ENCODE measurements at places on chromosomes 13 and 19.

GRCh38 chr19:3132971-3133792 is 2.7 kb upstream of the GNA15 start:
- DNase-seq = peak; percentile 85

GRCh38 chr13:107296804-107297203 is 728.9 kb upstream of the ARGLU1 start:
- DNase-seq = no peak

DNA sequence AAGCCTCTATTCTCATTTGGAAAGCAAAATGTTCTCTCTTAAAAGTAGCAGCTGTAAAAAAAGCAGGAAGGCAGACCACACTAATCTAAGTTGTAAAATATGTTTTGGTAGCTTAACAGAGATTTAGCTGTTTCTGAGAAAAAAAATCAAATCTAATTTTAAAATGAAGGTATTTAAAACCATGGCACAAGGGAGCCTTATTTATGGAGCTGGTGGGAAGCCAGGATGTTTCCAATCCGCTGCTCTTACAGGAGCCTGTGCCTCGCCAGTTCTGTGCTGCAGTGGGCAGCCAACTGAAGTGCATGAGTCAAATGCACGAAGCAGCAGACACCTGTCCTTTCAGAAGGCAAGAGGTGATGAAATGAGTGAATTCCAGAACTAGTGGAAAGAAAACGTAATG is 28.2 kb downstream of the GPC6 start:
- DNase-seq = no peak

- no peak for DNase-seq
Measured at GRCh38 chr19:15093001-15093400, 11.0 kb downstream of the OR1I1 start.

DNA sequence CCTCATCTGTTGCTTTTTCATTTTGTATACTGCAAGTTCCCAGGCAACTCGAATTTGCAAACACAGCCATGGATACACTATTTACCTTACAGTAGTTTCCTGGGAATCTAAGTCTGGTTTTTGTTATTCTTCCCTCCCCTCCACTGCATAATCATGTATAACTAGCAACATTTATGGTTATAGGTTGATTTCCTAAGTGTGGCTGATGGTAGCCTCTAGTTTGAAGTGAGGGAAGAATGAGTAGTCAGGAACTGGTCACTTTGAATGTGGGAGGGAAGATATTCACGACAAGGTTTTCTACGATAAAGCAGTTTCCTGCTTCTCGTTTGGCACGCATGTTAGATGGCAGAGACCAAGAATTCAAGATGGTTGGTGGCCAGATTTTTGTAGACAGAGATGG is at the start of gene KCNRG:
TSS of gene KCNRG (plus strand) at position 187 of the 400 bp plus-strand sequence. CDS start at position 237, 50 bp downstream.
- no peak for DNase-seq

- DNase-seq = no peak
Measured at GRCh38 chr13:108558489-108558888, 70.9 kb upstream of the MYO16 start.

- DNase-seq = no peak
Measured at GRCh38 chr19:53849237-53849676, 18.4 kb upstream of the MYADM start.

- DNase-seq = no peak
Measured at GRCh38 chr19:7267792-7268704, 26.2 kb downstream of the INSR start.

GRCh38 chr19:10687518-10688288 is 13.5 kb upstream of the QTRT1 start:
- DNase-seq = no peak

DNA sequence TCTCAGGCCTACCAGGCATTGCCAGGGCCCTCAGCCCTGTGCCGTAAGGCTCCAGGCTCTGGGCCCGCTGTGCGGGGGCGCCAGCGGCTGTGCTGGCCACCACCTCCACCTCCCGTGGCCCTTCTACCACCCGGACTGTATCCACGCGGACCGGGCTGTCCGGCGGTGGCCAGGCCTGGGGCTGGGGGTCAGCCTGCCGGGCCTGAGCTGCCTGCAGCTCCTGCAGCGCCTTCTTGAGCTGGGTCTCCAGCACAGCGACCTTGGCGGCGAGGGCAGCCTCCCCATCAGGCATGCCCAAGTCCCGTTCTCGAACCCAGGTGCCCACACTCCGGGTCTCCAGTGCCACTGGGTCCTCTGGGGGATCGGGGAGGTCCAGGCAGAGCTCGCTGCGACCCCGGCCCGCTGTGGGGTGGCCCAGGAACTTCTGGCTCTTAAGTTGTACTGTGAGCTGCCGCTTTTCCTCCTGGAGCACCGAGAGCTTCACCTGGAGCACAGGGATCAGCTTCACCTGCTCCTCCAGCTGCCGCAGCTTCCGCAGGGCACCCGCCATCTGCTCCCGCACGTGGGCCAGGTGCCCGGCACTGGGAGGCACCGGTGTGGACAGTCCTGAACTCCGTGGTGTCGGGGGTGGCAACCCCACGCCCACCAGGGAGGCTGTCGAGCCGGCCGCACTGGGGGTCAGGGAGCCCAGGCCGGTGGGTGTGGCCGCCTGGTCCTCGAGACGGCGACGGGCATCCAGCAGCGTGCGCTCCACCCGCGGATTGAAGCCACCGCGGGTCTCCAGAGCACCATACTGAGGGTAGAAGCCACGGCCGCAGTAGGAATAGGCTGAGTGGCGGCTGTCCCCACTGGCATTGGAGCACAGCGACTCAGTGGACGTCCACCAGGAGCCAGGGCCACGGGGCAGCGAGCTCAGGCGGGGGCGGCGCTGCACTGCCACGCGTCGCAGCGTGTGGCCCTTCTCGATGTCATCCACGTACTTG is 4.1 kb downstream of the KANK2 start:
- DNase-seq = no peak

- DNase-seq = peak; percentile 87
Measured at GRCh38 chr19:18091217-18091608, 4.5 kb upstream of the IL12RB1 start.

GRCh38 chr19:41189425-41190065 is 3.5 kb upstream of the CYP2S1 start:
- DNase-seq = no peak

DNA sequence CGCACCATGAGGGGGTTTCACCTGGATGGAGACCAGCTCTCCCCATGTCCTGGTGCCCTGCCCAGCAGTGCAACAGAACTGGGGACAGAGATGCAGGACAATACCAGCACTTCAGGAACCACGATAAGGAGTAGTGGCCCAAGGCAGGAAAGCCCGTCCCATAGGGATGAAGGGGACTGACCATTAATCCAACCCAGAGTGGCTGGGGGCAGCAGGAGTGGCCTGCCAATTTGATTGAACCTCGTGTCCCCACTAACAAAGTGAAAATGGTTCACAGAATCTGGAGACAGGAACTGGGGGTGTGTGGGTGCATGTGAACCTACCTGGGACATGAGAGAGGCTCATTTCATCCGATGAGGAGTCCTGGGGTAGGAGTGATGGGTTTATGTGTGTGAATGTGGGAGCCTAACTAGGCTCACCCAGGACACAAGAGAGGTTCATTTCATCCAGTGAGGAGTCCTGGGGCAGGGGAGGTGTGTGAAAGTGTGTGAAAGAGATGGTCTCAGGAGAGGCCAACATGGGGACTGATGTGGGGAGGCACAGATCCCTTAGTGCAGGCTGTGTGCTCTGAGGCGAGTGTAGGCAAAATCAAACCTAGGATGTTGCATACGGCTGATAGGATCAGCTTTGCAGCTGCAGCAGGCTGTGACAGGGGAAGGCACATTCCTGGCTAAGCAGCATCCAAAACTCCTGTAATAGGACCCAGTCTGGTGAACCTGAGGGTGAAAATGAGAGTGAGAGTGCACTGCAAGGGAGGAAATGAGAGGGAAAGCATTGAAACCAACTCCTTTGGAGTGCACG is 98.2 kb downstream of the ZNF429 start:
- DNase-seq = no peak

GRCh38 chr19:16153582-16154336 is 10.3 kb downstream of the HSH2D start:
- no peak for DNase-seq

DNA sequence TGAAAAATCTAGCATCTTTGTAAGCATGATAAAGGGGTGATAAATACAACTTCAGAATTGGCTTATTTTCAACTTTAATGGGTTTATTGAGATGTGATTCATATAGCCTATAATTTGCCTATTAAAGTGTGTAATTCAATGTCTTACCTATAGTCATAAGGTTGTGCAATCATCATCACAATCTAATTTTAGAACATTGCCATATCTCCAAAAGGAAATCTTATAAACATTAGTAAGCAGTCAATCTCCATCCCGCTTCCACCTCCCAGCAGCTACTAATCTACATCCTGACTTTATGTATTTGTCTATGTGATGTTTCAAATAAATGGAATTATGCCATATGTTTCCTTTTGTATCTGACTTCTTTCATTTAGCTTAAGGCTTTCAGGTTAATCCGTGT is 145.2 kb upstream of the KLHL1 start:
- no peak for DNase-seq

DNA sequence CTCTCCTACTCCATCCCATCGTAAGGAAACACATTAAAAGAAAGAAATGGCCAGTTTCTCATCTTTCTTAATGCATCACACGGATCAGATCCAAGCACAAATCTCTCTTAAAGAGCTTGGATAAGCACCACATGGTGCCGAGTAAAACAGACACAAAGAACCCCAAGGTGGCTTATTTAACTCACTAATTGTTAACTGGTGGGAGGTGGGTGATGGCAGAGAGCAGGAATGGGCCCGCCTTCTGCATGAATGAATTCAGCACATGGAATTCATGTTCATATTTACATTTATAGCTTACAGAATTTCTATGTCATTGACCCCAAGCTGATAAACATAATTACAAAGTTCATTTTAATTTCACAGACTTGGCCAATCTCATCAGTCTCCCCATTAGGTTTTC is 89.9 kb downstream of the MZT1 start:
- no peak for DNase-seq

DNA sequence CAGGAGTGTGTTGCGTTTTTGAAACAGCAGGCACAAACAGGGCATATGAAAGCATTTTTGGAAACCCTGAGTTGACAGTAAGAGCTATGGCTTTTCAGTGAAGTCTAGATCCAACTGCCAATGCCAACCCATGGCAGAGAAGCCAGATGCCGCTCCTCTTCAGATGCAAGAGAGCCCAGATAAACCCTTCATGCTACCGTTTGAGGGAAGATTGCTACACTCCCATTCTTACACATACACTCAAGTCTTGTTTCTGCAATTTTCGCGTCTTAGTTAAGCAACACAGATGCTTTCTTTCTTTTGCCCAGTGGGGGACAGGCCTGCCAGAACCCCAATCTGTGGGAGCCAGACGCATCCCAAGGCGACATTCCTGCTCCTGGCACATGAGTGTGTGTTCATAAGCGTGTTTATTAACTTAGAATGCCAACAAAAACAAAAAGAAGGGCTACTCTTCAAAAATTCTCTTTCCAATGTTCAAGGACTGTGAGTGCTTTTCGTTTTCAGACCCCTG is 10.4 kb downstream of the BORCS8 start:
- DNase-seq = no peak

DNA sequence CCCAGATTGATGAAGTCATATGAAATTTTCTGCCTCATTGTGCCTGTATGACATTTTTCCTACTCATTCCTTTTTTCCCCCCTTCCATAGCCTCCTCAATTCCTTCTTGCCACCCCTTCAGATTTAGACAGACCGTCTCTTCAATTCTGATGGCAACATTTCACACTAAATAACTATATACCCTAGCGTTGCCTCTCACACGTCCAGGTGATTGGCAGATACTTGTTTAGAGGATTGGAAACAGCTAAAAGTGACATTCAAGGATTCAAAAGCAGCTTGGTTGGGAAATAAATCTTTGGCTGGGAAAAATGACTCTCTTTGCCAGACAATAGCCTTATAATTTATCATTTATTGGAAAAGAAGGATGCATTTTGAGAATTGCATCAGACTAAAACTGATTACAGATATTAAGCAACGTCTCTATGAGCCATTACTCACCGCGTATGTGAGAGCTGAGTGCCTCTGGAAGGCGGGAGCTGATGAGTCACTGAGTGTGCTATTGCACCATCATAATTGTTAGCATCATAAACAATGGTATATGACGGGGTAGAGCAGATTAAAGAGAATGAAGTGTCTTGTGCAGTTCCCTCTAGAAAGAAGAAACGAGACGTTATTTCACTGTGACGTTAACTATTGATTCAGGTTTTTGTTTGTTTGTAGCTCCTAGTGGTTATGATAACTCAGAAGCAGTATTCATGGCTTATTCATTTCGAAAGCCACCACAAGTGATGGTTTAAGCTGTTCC is 61.1 kb upstream of the FAM216B start:
- no peak for DNase-seq

DNA sequence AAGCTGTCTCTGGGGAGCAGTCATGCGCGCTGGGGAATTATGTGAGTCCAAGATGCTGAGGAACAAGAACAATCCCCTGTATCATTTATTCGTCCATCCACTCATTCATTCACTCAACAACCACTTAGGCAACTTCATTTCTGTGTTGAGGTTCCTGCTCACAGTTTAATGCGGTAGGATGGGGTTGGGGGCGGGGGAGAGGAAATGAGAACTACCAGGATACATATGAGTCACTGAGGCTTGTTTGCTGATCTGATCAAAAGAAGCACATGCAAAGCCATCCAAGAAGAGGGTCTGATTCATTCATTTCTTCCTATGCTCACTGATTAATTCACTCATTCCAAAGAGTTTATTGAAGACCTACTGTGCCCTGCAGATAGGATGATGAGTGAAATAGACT is 20.9 kb downstream of the ZNF536 start:
- DNase-seq = no peak

- DNase-seq = no peak
Measured at GRCh38 chr19:48591021-48591420, 15.5 kb upstream of the SPACA4 start.

DNA sequence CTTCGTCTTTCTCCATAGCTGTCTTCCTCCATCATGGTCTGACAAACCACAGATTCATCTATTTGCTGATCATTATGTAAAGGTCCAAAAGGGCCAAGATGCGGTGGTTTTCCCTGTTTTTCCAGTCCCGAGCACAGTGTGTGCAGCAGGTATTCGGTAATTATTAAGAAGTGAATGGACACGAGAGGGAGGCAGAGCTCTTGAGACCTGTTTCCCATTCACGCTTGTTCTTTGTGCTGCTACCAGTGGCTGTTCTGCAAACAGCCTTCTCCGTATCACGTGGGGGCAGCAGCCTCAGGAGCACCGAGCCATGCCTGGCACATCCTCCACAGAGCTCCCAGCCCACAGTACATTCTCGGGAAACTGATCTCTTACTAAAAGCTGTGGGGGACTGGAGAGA is 50.3 kb downstream of the CCDC70 start:
- DNase-seq = no peak
